Cerebellar nuclear complex (tissue), 1 donor: ENCODE measurements at places on chromosomes 2 and 18.

- no peak for DNase-seq
Measured at GRCh38 chr2:27807476-27807875, 36.0 kb downstream of the MRPL33 start.

- no peak for DNase-seq
Measured at GRCh38 chr2:240780023-240780700, 39.9 kb downstream of the KIF1A start.

DNA sequence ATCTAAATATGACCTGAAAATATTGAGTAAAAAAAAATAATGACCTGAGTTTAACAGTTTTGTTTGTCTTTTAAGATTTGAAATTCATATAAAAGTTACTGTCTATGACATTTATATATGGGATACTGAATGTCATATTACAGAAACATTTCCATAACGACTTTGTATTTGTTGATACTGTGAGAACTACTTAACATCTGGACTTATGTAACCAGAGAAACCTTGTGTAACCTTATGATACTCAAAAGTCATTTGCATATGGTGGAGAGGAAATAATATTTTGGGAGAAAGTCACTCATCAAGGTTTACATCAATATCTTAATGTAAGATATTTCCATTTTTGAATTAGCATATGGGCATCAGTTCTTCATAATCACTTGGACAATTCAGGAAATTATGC lies 12.6 kb downstream of the MFSD6 start:
- no peak for DNase-seq

- no peak for DNase-seq
Measured at GRCh38 chr18:35276267-35276666, 13.8 kb downstream of the ZSCAN30 start.

GRCh38 chr2:69213782-69214181 lies 173.2 kb downstream of the GFPT1 start:
- DNase-seq: no peak

DNA sequence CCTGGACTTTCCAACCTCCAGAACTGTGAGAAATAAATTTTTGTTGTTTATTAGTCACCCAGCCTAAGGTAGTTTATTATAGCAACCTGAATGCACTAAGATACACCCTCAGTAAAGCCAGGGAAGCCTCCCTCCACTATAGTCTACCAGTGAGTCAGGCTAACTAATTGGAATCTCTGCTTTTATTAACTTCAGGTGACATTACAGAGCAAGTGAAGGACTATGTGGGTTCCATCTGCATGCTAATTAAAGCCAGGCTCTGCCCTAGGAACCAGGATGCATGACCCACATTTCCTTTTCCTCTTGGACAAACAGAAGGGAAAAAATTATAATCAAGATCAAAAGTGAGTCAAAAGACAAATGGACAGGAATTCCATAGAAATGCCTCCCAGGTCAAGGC lies 56.1 kb downstream of the ZC3H8 start:
- DNase-seq: no peak

- DNase-seq: no peak
Measured at GRCh38 chr2:120586507-120587278, 149.0 kb upstream of the GLI2 start.

GRCh38 chr2:212547716-212548454 lies 9.3 kb upstream of the ERBB4 start:
- no peak for DNase-seq

DNA sequence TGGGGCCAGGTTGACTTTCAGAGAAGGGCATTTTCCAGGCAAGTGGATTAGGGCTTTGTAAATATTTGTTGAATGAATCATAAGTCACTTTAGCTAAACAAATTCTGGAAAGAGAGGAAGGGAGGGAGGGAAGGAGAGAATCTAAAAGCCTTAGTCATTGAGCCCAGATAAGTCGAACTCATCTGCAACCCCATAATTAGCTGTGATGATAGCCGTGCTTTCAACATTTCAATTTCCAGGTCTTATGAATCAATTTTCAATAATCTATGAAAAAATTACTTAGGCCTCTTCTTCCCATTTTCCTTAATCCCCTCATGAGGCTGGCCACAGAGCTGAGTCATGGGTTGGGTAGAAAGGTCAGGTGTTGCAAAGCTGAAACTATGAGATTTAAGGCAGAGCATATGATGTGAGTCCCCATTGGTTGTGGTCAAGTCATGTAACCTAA lies 111.9 kb upstream of the MAPRE2 start:
- DNase-seq: no peak

DNA sequence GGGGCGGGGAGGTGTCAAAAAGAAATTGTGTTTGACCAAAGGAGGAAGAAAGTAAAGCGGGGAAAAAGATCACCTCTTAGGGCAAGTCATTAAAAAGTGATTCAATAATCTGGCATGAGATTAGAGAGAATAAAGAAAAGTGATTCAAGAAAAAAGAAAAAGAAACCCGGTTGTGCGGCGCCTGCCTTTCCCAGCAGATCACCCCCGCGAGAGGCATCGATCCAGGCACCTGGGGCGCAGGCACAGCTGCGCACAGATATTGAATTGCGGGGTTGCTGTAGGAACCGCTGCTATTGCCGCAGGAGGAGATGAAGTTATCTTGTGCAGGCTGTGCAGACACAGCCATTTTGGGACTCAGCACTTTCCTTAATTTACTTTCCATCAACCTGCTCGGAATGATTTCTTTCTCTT lies 71.2 kb downstream of the PLB1 start:
- DNase-seq: no peak

DNA sequence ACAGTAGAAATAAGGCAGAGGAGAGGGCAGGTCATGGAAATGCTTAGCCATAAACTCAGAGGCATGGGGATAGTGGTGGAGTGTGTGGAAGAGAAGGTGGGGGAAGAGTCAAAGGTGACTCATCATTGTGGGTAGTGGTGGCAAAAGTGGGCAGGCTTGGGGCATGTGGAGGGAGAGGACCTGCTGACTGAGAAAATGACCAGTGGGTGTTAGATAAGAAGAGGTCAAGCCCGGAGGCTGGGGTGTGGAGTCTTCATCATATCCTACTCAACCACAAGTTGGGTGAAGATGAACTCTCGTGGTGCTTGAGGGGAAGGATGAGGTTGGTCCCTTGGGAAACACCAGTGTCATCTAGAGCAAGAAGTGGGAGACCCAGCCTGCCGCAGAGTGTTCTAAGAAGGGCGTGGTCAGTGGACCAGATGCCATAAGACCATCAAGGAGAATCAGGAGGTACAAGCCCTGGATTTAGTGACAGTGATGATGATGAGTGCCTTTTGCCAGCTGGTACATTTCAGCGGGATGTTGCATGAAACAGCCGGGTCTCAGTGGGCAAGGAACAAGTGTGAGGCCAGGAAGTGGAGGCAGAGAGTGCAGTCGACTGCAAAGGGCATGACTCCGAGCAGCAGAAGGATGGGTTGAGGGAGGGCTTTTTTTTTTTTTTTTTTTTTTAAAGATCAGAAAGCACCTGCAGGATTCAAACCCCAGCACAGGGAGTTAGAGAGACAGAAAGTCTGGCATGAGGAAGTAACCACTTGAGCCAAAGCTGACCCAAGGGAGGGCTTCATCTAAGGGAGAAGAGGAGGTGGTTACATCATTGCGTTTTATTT lies 122.6 kb upstream of the SPRED2 start:
- DNase-seq: no peak

DNA sequence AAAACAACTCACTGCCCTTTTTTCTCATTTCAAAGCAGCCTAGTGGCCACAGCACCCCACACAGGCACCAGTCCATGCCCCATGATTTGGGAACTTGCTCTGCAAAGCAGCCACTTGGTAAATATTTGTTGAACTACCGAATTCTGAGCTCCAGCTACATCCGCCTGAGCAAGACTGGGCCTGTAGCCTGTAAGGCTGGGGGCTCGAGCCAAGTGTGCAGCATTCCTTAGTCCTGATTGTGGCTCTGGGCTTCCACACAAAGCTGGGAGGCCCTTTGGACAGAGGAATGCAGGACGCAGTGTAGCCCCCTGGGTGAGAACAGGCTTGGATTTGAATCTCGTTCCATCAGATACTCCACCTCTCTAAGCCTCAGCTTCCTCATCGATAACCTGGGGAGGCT lies 88.4 kb downstream of the ACTR2 start:
- no peak for DNase-seq

- no peak for DNase-seq
Measured at GRCh38 chr18:75491361-75491760, 63.9 kb upstream of the SMIM21 start.

GRCh38 chr2:60365556-60365955 lies 187.9 kb downstream of the BCL11A start:
- DNase-seq: no peak

GRCh38 chr2:217356781-217357180 lies 496.9 kb upstream of the TNP1 start:
- DNase-seq: no peak

DNA sequence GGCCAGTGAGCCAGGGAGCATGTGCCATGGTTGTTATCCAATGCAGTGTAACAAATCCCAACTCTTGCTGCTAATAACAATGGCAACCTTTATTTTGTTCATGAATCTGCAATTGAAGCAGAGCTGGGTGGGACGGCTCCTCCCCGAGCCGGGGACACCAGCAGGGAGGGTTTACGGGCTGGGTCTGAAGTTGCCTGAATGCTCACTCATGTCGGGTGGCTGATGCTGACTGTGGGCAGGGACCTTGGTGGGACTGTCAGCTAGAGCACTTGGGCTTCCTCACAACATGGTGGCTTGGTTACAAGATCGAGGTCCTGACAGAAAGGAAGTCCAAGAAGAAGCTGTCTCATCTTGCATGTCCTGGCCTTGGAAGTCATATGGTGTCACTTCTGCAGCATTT lies 264.5 kb downstream of the NDUFA10 start:
- no peak for DNase-seq

GRCh38 chr2:128781585-128782385 lies 463.1 kb upstream of the HS6ST1 start:
- no peak for DNase-seq

DNA sequence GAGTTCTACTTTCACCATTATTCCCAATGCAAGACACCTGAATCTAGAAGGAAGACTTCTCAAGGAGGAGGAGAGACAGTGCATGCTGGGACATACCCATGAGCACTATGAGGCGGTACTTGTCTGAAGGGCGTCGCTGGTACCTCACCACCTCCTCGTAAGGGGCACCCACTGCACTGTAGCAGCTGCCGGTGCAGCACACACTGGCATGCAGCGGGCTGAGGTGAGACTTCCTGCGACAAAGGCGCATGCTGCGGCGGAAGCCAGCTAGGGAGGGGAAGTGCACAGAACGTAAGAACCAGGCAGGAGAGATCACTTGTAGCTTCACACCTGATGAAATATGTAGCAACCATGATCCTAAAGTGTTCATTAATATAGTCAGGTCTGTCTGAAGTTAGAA lies 12.8 kb upstream of the TMEM237 start:
- no peak for DNase-seq

DNA sequence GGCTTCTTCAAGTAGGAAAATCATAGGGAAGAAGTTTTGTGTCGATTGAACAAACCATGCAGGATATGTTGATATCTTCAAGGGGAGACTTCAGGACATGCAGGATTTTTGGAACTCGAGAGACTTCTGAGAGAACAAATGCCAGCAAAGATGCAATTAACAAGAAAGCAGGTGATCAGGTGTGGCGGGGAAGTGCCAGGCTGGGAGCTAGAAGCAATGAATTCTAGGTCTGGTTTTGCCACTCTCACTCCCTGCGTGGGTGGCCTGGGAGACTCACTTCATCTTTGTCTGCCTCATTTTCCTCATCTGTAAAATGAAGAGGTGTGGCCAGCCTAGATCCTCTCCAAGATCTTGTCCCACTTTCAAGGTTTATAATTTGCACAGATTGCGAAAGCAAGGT lies 3.1 kb downstream of the SERPINB5 start:
- DNase-seq: no peak

DNA sequence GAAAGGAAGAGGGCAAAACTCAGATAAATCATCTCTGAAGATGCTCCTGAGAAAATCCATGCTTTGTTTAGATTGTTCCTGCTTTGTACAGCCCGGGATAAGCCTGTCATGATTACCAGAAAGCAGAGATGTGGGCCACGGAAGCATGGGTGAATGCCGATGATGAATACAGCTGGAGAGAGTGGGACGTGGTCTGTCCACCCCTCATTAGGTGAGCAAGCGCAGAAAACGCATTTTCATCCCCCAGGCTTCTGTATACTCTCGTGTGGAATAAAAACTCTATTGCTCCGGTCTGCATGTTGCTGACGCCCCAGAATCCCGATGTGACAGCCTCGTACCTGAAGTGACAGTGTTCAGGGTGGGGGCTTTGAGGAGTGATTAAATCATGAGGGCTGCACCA lies 52.0 kb upstream of the SALL3 start:
- DNase-seq: no peak

GRCh38 chr2:204255526-204255925 lies 289.7 kb upstream of the PARD3B start:
- no peak for DNase-seq

DNA sequence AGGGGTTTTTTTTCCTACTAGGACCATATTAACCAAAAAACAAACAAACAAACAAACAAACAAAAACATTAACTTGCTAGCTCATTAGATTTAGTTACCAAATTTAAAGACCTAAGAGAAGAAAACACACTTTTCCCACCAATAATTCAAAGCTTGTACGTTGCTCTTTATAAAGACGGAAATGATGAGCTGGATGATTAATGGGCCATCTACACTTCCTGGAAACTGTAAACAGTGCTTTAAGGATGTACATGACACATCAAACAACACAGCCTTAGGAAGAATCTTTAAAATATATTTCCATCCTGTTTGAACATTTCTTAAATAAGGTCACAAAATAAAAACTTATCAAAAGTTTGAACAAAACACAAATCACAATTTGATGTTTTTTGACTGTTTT lies 982 bp downstream of the BMP10 start:
- no peak for DNase-seq

GRCh38 chr2:118123561-118124232 lies 35.4 kb downstream of the INSIG2 start:
- DNase-seq: no peak

GRCh38 chr2:34844629-34845028 lies 1245.5 kb upstream of the FAM98A start:
- DNase-seq: no peak

GRCh38 chr2:143903172-143903856 lies 616.6 kb downstream of the ZEB2 start:
- no peak for DNase-seq

- no peak for DNase-seq
Measured at GRCh38 chr2:207037896-207038295, 98.6 kb downstream of the CPO start.

GRCh38 chr2:13227578-13227977 lies 510.8 kb downstream of the TRIB2 start:
- DNase-seq: no peak

GRCh38 chr18:38981389-38981788 lies 1415.8 kb upstream of the CELF4 start:
- DNase-seq: no peak

- no peak for DNase-seq
Measured at GRCh38 chr18:22469926-22470247, 52.2 kb upstream of the CTAGE1 start.
